Left ventricle myocardium superior (tissue), 1 donor: ENCODE measurements at places on chromosomes 2 and 18. TPM values are rescaled to one million over a fixed set of nuclear protein-coding genes. Genes with fewer than 3 reads are reported as not detected.

- no peak for DNase-seq
These were observed 37.3 kb upstream of the LNPK start for GRCh38 chr2:176039375-176039774.

DNA sequence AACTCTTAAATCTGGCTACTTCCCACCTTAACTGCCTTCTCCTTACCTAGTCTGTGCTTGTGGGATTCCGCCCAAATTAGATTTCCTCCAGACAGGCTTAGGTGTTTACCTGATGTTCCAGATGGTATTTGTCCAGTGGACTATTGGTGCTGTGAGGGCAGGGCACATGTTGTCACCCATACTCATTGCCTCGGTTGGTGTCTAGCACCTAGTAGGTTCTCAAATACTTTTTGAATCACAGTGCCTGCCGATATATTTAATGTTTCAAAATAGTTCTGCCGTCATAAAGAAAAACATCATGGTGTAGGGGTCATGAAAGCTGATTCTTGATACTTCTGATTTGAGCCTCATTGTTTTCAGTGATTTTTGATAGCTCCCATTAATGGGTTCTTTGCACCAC is 1.1 kb downstream of the SEPTIN2 start:
- DNase-seq = no peak

GRCh38 chr2:143623231-143623908 is 494.2 kb downstream of the ARHGAP15 start:
- no peak for DNase-seq

DNA sequence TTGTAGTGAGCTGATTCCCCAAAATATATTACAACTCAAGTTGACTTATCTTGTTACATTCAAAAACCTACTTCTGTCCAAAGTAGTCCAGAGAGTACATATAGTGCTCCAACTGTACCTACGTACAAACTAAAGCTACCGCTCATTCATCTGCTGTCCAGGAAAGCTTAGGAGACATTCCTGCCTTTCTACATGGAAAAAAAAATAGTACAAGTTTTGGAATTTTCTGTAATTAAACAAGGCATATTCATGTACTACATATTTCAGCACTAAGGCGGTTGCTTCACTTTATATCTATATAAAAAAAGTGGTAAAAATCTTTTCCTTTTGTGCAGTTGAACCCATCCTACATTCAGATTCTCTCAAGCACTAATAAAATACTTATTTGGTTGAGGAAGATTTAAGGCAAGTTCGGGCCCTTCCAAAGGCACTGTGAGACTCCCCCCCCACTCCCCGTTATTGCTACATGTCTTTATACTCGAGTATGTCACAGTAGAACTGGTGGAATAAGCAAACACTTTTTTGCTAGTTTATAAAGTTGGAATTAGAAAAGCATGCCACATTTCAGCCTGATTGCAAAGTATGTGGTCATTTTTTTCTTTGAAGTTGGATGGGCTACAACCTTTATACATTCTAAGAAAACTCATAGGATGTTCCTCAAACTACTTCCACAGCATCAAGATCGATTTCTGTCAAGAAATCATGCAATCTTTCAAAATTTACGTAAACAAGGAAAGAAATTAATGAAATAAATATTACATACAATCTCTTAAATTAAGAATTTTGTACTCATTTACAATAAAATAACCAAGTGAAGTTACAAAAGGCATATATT is 3.7 kb downstream of the ZFP36L2 start:
- DNase-seq = no peak

GRCh38 chr18:79421275-79421857 is 25.6 kb downstream of the NFATC1 start:
- no peak for DNase-seq

CNGA3 gene
- not detected for total RNA-seq

DNA sequence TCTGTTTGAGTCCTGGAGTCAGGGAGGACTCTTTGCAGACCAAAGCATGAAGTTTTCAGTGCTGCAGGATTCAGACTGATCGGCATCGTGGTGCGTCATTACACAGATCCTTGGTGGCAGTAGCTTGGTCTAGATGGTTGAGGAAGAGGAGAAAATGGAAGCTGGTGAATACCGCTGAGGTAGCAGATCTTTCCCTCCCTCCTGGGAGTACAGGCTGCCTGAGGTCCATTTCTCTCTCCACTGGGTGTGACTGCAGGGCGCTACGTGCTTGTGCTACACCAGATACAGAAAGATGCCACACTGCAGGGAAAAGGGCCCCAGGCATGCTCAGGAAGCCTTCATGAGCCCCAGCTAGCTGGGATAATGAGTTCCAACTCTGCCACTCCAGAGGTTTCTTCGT is 3.3 kb upstream of the CNDP1 start:
- DNase-seq = no peak

GRCh38 chr2:45973426-45973825 is 322.0 kb downstream of the PRKCE start:
- no peak for DNase-seq

DNA sequence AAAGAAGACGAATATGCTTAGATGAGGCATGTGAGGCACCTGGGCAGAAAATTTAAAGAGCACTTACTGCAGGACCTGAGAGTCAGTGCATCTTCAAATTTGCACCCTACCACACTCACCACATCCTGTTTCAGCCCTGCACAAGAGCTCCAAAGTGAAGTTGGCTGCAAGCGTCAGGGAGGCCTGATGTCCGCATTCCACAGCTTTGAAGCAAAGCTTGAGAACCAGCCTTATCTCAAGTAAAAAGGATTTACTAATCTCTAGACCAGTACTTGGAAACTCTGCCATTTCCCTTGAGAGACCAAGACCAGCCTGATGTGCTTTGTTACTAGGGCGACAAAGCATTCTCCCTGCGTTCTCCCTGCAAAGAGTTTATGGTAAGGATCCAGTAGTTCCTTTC is 3.4 kb upstream of the ASNSD1 start:
- DNase-seq = peak; percentile 43

TNFRSF11A gene
- total RNA-seq = 1.2 TPM

KLHL41 gene
- 168 TPM for total RNA-seq

- no peak for DNase-seq
These were observed 153.8 kb downstream of the TTC32 start for GRCh38 chr2:19748073-19748375.

FAP gene
- 1.3 TPM for total RNA-seq

GRCh38 chr18:63975628-63976027 is 5.7 kb downstream of the SERPINB8 start:
- DNase-seq = no peak

TDRD15 gene
- not detected for total RNA-seq

DYNAP gene
- not detected for total RNA-seq

LCT gene
- not detected for total RNA-seq

DNA sequence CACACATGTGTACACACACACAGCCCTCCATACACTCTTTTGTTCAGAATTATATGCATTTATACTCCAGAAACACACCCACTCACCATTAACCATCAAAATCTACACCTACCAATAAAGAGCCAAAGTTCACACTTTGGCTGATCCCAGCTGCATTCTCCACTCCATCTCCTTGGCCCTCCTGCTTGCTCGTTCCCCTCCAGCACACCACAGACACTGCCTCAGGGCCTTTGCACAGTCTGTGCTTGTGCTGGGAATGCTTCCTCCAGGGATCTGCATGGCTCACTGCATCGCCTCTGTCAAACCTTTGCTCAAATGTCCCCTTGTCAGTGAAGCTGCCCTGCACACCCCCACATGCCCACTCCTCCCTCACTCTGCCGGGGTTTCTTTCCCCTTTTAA is 46.0 kb downstream of the POMC start:
- DNase-seq = no peak

DNA sequence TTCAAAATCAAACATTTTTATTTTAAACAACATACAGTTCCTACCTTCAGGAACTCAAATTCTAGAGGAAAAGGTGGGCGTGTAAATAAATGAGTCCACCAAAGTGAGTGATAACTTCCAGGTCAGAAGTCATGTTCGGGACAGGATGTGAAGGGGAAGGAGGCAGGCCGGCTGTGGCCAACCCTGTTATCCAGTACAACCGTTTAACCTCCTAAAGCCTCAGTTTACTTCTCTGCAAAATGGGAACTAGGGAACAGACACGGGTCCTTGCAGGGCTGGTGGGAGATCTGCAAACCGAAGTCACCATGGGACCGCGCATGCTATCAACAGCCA is 373 bp downstream of the EIPR1 start:
- DNase-seq = no peak

TXNL4A gene
- total RNA-seq = 91.0 TPM

DNA sequence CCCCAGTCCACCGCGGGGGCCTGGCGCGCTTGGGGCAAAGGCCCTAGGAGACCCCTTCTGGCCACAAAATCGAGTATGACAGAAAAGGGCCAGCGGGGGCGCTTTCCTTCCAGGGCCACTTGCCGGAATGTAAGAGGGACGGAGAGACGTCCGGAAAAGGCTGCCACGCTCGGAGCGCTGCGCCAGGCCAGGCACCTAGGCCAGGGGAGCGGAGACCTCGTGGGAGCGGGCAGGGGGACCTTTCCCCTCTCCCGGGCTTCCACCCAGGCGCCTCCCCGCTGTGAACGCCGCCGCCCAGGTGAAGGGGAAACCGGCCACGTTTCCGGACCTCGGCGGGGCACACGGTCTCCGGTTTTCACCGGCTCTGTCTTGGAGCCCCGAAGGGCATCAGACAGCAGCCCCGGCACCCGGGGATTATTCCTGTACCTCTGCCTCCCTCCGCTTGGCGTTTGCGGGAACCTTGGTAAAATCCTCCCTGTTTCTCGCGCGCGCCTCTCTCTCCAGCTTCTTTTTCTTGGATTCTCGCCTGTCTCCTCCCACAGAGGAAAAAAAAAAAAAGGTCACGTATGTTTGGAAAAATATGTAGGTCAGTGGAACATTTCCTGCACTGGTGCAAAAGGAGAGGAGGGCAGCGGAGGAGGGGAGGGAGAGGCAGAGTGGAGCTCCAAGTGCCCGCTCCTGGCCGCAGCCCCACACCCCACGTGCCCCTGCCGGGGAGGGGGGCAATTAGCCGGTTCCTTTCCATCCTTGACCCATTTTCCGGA is 1.2 kb upstream of the NPAS2 start:
- peak; percentile 68 for DNase-seq

- DNase-seq = no peak
These were observed 4.6 kb downstream of the AGXT start for GRCh38 chr2:240873098-240873788.

ACVR2A gene
- total RNA-seq = 9.4 TPM

IL36RN gene
- total RNA-seq = not detected

DNA sequence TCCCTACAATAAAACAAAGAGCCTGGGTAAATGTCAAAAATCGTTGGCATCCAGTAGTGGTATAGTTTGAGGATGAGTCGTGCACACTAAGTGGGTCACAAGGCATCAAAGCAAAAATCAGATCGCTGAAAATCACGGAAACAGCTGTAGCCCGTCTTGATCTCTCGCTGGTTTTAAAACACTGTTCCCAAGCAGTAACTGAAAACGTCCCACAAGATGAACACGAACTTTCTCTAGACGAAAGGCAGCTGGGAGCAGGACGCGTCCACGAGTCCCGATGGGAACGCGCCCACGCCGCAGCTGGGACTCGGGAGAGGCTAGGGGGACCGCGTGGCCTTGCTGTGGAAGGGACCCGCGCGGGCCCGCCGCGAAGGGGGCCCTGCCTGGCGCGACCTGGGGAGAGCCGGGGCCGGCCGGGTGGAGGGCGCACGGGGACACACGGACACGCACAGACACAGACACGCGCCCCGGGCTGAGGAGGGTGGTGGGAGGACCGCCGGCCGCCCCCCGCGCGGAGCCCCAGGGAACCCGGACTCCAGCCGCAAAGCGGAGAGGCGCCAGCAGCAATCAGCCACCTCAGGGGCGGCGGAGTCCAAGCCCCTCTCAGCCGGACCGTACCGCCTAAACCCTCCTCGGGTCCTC is 651 bp downstream of the STK17B start:
- DNase-seq = peak; percentile 54

DNA sequence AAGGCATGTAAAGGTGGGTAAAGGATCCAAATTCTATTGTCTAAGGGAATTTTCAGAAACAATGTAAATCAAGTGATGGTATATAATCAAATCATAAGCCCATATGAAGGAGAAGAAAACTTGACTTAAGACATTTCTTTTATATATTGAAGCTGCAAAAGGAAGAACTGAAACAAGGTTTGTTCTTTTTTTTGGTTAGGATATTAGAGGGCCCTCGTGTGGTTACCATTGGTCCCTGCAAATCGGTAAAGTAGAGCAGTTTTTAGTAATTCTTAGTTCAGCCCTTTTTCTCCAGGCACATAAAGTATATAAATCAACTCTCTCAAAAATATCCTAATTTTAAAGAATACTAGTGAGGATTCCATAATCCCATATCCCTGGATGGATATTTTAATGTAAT is 105.6 kb upstream of the STK17B start:
- DNase-seq = no peak

IGFBP5 gene
- total RNA-seq = 156 TPM

GRCh38 chr2:145797692-145798091 is 1277.8 kb upstream of the ZEB2 start:
- DNase-seq = no peak

GRCh38 chr2:98467082-98467536 is 22.5 kb downstream of the INPP4A start:
- no peak for DNase-seq

- no peak for DNase-seq
These were observed 83.9 kb downstream of the MARCO start for GRCh38 chr2:119025762-119026351.

MAPRE3 gene
- total RNA-seq = 52.4 TPM

EFEMP1 gene
- 50.7 TPM for total RNA-seq

DNA sequence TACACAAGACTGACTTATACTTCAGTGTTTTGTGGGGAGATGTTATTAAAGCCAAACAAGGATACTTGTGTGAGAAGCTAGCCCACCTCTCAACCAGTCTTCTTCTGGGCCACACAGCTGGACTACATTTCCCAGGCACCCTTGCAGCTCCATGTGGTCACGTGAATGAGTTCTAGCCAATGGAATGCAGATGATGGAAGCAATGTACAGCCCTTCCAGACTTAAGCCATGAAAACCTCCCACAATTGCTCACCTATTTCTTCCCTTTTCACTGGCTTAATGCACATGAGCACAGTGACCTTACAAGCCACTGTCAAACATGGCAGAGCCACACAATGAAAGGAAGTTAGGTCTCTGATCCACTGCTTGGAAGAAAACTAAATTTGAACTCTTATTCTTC is 20.4 kb upstream of the FEZ2 start:
- no peak for DNase-seq

MARCO gene
- total RNA-seq = 7.2 TPM

TRABD2A gene
- 0.62 TPM for total RNA-seq

- DNase-seq = no peak
These were observed 72.4 kb downstream of the ZNF236 start for GRCh38 chr18:76894566-76895346.

DNA sequence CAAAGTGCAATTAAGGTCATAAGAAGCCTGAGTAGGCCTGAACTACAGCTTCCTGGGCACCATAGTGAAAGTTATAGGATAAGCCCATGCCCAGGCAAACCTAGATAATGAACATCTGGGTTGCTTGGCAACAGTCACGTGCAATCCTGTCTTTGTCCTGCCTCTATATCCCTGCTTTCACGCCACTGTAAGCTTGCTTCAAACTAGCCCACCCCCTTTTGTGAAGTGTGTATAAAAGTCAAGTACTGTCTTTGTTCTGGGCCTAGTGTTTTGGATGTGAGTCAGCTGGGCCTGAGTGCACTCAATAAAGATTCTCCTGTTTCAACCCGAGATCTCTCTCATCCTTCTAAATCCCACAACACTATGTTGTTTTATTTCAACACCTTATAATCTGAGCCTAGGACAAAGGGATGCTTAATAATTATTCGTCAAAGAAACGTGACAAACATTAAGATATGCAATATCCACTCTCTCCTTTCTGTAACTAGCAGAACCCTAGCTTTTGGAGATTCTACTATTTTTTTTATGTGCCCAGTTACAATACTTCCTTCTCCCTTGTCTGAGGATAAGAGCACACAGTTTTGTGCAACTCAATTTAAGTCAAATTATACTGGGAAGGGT is 927.8 kb downstream of the SUCLG1 start:
- DNase-seq = no peak

SP9 gene
- not detected for total RNA-seq

CDK15 gene
- total RNA-seq = 0.30 TPM

ARHGAP15 gene
- 4.2 TPM for total RNA-seq
